ENCODE measurements at places on chromosomes 13 and 19. TPM values are rescaled to one million over a fixed set of nuclear protein-coding genes. Genes with fewer than 3 reads are reported as not detected.

DNA sequence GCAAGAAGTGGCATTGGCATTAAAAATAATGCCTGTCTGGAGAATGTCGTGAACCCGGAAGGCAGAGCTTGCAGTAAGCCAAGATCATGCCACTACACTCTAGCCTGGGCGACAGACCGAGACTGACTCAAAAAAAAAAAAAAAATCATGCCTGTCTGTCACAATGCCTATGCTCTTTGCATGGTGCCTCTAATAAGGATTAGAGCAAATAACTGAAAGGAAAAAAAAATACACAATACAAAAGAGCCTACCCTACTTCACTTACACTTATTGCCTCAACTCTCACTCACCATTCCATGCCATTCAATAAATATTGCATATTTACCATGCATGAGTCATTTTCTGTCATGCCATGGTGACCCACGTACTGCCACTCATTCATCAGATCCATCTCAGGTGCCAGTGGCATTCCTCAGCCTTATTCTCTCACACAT, 49.1 kb downstream of the TBC1D4 start:
- DNase-seq, result no peak
- H3K4me3 ChIP-seq, result no peak overlapping the region

DNA sequence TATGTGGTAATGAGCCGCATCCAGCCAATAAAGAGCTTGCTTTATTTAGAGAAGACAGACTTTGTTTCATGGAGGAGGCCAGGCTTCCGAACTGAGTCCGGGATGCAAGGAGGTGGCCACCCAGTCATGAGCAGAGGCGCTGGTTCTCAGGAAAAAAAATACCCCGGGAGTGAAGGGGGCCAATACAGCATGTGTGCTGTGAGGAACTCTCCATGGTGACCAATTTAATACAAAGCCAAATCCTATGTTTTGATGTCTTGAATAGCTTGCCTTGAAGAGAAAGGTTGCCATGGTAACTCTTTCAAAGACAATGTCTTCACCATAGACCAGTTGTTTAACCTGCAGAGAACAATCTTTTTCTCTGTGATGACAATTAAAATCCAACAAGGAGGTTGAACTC, 43.4 kb upstream of the PDCD5 start:
- H3K4me3 ChIP-seq, result no peak overlapping the region

DNA sequence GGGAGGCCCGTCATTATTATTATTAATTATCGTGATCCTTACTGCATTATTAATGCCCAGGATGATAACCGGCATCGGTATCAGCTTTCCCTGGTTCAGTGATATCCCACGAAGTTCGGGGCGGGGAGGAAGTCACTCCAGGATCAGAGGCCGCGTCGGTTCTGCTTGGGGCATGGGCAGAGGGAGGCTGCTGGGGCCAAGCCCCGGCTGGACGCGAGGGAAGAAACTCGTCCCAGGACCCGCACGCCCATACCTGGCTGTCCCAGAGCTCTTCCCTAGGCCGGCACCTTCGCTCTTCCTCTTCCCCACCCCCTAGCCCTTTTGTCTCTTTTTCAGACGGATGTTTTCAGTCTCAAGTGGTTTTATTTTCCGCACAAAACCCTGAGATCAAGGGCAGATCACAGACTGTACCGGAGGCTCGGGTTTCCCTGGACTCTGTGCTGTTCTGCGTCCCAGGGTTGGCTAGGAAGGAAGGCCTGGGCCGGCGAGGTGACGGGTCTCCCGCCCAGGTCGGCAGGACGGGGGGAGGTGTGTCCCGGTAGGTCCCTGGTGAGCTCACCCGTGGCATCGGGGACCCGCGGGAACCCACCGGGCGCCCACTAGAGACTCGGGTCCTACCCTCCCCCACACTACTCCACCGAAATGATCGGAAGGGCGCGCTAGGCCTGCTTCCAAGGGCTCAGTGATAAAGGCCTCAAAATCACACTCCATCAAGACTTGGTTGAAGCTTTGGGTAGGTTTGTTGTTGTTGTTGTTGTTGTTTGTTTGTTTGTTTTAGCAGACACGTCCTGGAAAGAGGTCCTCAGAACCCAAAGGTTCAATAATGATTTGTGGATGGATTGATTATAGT, 7.9 kb downstream of the ZIC2 start:
- no peaks in the 10 kb centered on the region for H3K36me3 ChIP-seq
- DNase-seq, result no peak
- peaks cover 99% of the 10 kb centered on the region for H3K27me3 ChIP-seq
- no peak overlapping the region for H3K4me3 ChIP-seq
- no peak overlapping the region for H3K27ac ChIP-seq

DNA sequence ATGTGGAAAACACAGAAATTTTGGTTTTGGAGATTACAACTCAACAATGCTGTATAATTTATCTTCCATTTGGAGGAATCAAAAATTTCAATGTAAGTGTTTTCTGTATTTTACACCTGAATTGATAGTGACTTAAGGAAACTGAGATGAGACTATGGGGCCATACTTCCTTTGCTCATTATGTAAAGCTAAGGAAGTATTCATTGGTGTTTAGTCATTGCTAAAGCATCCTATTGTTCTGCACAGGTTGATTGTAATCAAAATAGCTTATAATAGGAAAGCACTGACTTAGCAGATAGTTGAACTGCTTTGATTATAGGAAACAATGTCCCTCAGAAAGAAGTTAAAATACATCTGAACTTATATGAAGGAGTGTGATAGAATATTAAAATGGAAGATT, 244.4 kb upstream of the SLITRK5 start:
- H3K4me1 ChIP-seq, result no peaks in the 10 kb centered on the region
- H3K36me3 ChIP-seq, result no peaks in the 10 kb centered on the region
- no peaks in the 10 kb centered on the region for H3K27me3 ChIP-seq
- no peak for DNase-seq
- no peak overlapping the region for H3K4me3 ChIP-seq

DNA sequence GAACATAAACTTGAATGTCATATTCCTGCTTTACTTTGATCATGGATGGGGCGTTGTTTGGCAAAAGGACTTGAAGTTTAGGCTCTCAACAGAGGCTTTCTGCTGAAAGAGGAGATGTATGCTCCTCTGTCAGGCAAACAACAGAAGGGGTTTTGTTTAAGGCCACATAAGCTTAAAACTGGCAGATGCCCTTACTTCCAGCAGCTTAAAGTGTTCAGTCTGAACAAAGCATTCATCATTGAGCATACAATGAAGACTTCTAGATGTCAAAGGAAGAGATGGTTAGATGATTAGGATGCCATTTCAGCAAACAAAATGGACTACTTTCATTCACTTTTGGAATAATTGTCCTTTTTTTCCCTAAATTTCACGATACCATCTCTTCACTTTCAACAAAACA, 484.5 kb downstream of the SLITRK6 start:
- H3K4me1 ChIP-seq, result no peaks in the 10 kb centered on the region
- H3K27me3 ChIP-seq, result no peaks in the 10 kb centered on the region
- no peak overlapping the region for H3K27ac ChIP-seq
- no peak overlapping the region for H3K4me3 ChIP-seq
- no peak for DNase-seq

GRCh38 chr13:26498656-26499601, 58.6 kb upstream of the WASF3 start:
- no peaks in the 10 kb centered on the region for H3K27me3 ChIP-seq
- H3K4me1 ChIP-seq, result no peaks in the 10 kb centered on the region
- no peaks in the 10 kb centered on the region for H3K36me3 ChIP-seq

DNA sequence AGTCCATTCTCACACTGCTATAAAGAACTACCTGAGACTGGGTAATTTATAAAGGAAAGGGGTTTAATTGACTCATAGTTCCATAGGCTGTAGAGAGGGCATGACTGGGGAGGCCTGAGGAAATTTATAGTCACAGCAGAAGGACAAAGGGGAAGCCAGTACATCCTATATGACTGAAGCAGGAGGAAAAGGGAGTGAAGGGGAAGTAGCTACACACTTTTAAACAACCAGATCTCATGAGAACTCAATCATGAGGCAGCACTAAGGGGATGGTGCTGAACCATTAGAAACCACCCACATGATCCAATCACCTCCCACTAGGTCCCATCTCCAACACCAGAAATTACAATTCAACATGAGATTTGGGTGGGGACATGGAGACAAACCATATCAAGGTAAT, 209.1 kb downstream of the DIAPH3 start:
- no peaks in the 10 kb centered on the region for H3K36me3 ChIP-seq
- H3K4me1 ChIP-seq, result no peaks in the 10 kb centered on the region
- DNase-seq, result no peak

DNA sequence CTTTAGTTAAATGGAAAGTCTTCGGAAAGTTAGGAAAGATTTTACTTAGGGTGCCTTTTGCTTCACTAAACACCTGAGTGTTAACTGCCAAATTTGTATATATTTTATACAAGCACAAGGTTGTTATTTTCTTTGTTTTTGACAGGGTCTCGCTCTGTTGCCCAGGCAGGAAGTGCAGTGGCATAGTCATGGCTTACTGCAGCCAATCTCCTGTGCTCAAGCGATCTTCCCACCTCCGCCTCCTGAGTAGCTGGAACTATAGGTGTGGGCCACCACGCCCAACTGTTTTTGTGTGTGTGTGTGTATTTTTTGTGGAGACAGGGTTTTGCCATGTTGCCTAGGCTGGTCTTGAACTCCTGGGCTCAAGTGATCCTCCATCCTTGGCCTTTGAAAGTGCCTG, 16.2 kb downstream of the KCTD4 start:
- no peaks in the 10 kb centered on the region for H3K27me3 ChIP-seq
- H3K4me3 ChIP-seq, result no peak overlapping the region
- H3K27ac ChIP-seq, result no peak overlapping the region
- no peaks in the 10 kb centered on the region for H3K4me1 ChIP-seq
- no peaks in the 10 kb centered on the region for H3K36me3 ChIP-seq

DNA sequence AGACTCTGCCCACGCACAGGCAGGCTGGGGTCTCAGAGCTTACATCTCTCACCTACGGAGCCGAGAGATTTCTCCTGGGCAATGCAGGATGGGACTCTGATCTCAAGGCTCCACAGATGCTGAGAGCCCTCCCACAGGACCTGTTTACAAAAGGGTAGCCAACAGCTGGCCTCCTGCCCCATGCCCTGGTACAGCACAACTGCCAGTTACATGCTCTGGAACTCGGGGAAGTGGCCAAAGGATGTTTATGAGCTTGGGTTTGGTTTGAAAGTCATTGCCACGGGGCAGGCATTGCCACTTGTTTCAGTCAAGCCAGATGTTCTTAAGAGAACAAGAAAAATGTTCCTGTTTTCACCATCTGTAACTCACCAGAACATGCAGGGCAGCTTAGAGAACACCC, 3.5 kb downstream of the DHRS12 start:
- no peaks in the 10 kb centered on the region for H3K36me3 ChIP-seq
- peaks cover 20% of the 10 kb centered on the region for H3K4me1 ChIP-seq
- peak overlapping the region; percentile 100 for H3K27ac ChIP-seq
- H3K27me3 ChIP-seq, result no peaks in the 10 kb centered on the region
- peak; percentile 41 for DNase-seq
- no peak overlapping the region for H3K4me3 ChIP-seq

- DNase-seq, result no peak
- H3K27me3 ChIP-seq, result no peaks in the 10 kb centered on the region
These were observed 78.9 kb downstream of the RXFP2 start for GRCh38 chr13:31818236-31818635.

- no peak overlapping the region for H3K27ac ChIP-seq
- H3K4me3 ChIP-seq, result no peak overlapping the region
- H3K4me1 ChIP-seq, result no peaks in the 10 kb centered on the region
- DNase-seq, result no peak
These were observed 51.3 kb downstream of the ZNF536 start for GRCh38 chr19:30423481-30423880.

DNA sequence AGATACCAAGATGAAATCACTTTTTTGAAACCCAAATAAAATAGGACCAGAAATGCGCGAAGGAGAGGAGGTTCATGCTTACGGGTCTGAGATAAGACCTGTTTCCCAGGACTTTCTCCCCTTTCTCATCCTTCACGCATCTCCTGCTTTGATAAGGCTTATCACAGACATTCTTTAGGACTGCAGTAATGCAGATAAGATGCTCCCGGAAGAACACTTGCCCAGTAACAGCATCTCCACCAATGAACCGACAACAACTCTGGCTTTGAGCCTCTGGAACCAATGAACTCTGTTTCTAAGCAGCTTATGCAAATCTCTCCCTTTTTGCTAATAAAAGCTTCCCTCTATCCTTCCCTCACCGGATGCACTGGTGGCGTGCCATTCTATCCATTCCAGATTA, 783.4 kb upstream of the ARGLU1 start:
- H3K27me3 ChIP-seq, result no peaks in the 10 kb centered on the region
- H3K4me3 ChIP-seq, result no peak overlapping the region
- H3K36me3 ChIP-seq, result no peaks in the 10 kb centered on the region
- no peak overlapping the region for H3K27ac ChIP-seq
- no peak for DNase-seq

- no peaks in the 10 kb centered on the region for H3K4me1 ChIP-seq
- DNase-seq, result no peak
- H3K36me3 ChIP-seq, result no peaks in the 10 kb centered on the region
- no peaks in the 10 kb centered on the region for H3K27me3 ChIP-seq
- H3K27ac ChIP-seq, result no peak overlapping the region
These were observed 76.0 kb downstream of the CHST8 start for GRCh38 chr19:33697766-33698165.

DNA sequence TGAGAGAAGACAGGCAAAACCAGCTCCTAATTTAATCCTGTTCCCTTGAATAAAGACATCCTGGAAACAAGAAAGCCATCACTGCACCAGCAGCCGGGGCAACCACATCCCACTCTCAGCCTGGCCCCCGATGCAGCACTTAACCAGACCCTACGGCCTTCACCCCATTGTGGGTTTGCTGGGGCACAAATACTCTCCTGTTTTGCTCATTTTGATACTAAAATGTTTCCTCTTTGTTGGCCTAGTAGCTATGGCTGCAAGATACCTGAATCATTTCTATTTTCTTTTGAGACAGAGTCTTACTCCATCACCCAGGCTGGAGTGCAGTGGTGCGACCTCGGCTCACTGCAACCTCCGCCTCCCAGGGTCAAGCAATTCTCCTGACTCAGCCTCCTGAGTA, 28.4 kb downstream of the ANKRD27 start:
- H3K27ac ChIP-seq, result no peak overlapping the region
- H3K4me1 ChIP-seq, result no peaks in the 10 kb centered on the region
- no peaks in the 10 kb centered on the region for H3K27me3 ChIP-seq
- DNase-seq, result no peak

- H3K27ac ChIP-seq, result no peak overlapping the region
- DNase-seq, result no peak
- H3K27me3 ChIP-seq, result no peaks in the 10 kb centered on the region
- H3K4me3 ChIP-seq, result no peak overlapping the region
These were observed 6.2 kb upstream of the ZNF497 start for GRCh38 chr19:58368561-58369360.

GRCh38 chr13:24627090-24627714, 53.0 kb upstream of the ATP12A start:
- peak overlapping the region; percentile 3 for H3K27ac ChIP-seq
- no peaks in the 10 kb centered on the region for H3K27me3 ChIP-seq
- no peaks in the 10 kb centered on the region for H3K4me1 ChIP-seq

EDDM13 gene
- total RNA-seq, result not detected

NUMBL gene
- 9.0 TPM for total RNA-seq

SPACA4 gene
- total RNA-seq, result not detected

COX7A1 gene
- 11.7 TPM for total RNA-seq

NTN5 gene
- total RNA-seq, result 0.41 TPM

IFNL1 gene
- total RNA-seq, result not detected

ZNF700 gene
- 38.3 TPM for total RNA-seq

FAM124A gene
- 3.2 TPM for total RNA-seq

GARIN5A gene
- 0.55 TPM for total RNA-seq

METTL21C gene
- not detected for total RNA-seq

ZSCAN4 gene
- total RNA-seq, result not detected

PRODH2 gene
- total RNA-seq, result not detected

SERPINE3 gene
- not detected for total RNA-seq
